IMR-90 (cell line): ENCODE measurements at places on chromosomes 1 and 21. TPM values are rescaled to one million over a fixed set of nuclear protein-coding genes. Genes with fewer than 3 reads are reported as not detected.

- peak; percentile 91 for DNase-seq
Observed at GRCh38 chr1:14968251-14968851, 185.2 kb upstream of the TMEM51 start.

GRCh38 chr1:208446271-208446691, 202.1 kb upstream of the PLXNA2 start:
- no peak for DNase-seq

DNA sequence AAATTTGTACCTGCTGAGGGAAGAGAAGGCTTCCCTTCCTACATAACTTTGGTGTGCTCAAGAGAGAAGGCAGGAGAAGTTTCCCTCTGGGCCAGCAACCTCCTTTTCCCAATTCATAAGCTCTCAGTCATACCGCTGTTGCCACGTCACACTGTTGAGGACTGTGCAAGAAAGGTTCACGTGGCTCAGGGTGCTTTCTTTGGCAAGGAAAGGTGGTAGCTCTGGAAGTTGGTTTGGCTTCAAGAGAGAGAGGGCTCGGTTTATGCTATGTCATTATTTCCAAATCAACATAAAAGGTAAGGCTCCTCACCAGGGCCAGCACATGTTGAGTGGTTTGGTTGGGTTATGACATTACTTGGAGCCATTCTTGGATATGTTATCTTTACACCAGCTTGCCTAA, 77.3 kb downstream of the TNFSF18 start:
- no peak for DNase-seq

- DNase-seq, result no peak
Observed at GRCh38 chr1:115650961-115651360, 9.2 kb downstream of the VANGL1 start.

- DNase-seq, result no peak
Observed at GRCh38 chr1:3884966-3885365, 15.1 kb downstream of the C1orf174 start.

- DNase-seq, result no peak
Observed at GRCh38 chr1:57872913-57873312, 449.1 kb upstream of the DAB1 start.

GRCh38 chr1:193179094-193179493, 7.3 kb downstream of the B3GALT2 start:
- DNase-seq, result no peak

DNA sequence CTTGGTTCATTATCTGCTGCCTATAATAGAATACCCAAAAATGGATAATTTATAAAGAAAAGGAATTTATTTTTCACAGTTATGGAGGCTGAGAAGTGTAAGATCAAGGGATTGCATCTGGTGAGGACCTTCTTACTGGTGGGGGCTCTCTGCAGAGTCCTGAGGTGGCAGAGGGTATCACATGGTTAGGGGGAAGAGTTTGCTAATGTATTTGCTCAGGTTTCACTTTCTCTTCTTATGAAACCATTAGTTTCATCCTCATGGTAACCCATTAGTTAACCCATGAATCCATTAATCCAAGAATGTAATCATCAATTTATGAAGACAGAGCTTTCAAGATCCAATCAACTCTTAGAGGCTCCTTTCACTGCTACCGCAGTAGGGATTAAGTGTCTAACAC, 120.6 kb downstream of the DNM3 start:
- no peak for DNase-seq

DNA sequence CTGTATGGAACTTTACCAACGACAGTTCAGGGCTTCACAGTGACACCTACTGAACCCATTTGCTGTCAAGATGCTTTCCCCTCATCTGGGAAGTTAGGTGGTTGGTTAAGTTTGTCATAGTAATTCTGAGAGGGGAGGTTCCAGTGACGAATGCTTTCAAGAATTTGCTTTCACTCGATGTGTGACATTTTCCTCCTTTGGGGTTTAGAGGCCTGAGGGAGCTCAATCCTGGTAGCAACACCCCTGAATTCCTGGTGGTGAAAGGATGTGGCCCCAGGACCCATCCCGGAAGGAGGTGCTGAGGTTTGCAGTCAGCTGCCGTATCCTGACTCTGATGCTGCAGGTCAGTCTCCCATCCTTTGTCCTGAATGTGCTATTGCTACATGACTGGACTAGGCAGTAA, 2.8 kb downstream of the PIGV start:
- no peak for DNase-seq

LAPTM5 gene
- total RNA-seq, result under 0.01 TPM in 1 of 2 replicates, not detected in the other

DNA sequence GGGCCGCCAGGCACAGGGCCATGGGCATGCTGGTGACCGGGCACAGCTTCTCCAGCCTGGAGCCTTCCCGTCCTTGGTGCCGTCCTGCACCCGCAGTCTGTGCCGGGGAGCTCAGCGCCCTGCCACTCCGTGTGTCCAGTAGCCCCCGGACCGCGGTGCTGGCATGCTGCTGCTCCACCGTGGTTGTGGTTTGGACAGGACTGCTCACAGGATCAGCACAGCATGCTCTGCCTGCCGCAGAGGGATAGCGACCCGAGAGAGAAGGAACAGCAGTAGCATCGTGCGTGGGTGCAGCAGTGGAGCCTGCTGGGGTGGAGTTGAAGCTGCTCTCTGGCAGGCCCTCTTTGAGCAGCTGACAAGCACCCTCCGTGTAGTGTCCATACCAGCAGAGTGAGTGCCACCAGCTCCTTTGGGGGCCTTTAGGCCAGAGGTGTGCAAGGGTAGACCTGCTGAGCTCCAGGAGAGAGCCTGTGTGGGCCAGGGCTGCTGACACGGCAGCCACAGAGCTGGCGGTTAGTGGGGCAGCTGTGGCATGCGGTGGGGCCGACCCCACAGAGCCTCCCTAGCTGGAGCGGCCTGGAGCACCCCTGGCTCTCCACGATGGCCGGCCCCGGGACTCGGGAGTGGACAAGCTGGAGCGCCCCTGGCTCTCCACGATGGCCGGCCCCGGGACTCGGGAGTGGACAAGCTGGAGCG, 6.4 kb upstream of the PCBP3 start:
- DNase-seq, result no peak

SLC5A9 gene
- not detected in 2 replicates for total RNA-seq

GRCh38 chr1:162070094-162070748, 730 bp downstream of the NOS1AP start:
- no peak for DNase-seq

DNA sequence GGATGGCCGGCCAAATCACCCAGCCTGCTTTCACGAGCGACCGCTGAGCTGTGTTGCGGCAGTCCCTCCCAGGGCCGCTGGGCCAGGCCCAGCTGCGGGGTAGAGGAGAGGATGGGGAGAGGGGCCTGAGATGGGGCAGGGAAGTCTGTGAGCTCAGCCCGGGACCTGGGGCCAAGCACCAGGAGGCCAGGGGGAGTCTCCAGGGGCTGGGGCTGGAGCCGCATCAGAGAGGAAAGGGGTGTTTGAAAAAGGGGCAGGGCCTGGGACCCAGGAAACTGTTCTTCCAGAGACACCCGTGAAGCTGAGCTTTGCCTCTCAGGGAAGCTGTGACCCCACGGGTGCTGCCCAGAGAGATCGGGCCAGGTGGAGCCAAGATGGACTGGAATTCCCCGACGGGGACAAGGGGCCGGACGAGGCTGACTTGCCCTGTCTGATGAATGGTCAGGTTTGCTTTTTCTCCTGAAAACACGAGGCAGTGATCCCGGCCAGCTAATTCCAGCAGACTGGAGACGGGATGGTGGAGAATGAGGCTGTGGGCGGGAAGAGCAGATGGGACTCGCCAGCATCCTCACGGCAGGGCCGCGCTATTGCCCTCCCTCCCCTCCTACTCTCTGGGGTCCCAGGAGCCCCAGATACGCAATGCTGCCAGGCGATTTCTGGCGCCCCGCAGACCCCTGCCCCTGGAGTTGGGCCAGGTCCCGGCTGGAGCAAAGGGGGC, 40.3 kb upstream of the COL18A1 start:
- peak; percentile 89 for DNase-seq

DNA sequence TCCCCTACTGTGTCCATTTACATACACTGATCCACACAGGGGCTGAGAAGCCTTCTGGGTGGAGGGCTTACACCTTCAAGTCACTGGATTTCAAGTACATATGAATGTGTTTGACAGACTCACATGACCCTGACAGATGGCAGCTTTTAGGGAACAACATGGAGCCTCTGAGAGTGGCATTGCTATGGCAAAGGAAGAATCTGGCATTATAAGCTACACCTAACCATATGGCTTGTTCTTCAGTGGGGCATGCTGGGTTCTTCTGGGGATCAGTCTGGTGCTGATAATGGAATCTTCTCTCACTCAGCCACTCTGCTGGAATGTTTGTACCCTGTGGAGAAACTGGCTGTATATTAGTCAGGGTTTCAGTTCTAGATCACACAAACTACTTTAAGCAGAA, 68.5 kb upstream of the PDE4B start:
- no peak for DNase-seq

DNA sequence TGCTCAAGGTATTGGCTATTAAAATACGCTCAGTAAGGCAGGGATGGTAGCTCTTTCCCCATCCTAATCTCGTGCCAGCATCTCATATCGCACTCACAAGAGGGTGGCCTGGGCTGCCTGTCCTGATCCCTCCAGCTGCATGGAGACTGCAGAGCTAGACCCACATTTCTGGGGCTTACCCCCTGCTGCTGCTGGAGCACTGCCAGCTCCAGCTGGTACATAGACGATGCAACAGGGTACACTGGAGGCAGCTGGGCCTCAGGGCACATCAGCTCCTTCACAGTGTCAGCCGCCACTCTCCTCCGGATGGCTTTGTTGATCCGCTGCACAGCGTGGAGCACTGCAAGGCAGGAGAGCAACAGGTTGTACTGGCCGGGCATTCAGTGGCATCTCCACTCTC, 16.0 kb downstream of the IQGAP3 start:
- DNase-seq, result no peak

GRCh38 chr1:197180252-197180878, 33.9 kb upstream of the ASPM start:
- DNase-seq, result peak; percentile 92

DNA sequence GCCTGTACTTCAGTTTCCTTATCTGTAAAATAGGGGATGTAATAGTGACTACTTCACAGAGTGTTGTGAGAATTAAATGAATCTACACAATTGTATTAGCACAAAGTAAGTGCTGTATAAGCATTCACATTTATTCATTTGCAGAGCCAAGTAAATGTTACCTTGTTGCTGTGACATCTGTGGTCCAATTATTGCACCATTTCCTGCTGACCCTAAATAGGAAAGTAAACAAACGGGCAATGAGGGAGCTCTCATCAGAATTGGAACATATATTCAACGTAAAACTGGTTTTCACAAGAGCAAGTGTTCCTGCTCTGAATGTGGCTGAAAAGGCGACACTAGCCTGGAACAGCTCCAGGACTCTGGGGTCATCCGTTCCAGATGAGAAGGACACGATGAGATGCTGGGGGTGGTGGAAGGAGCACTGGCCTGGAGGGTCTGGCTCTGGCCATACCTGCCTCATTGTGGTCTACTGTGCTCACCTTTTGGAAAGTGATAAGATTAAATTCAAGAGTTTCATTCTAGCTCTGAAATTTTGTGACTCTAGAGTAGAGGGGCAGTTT, 34.5 kb downstream of the PROX1 start:
- no peak for DNase-seq

DNA sequence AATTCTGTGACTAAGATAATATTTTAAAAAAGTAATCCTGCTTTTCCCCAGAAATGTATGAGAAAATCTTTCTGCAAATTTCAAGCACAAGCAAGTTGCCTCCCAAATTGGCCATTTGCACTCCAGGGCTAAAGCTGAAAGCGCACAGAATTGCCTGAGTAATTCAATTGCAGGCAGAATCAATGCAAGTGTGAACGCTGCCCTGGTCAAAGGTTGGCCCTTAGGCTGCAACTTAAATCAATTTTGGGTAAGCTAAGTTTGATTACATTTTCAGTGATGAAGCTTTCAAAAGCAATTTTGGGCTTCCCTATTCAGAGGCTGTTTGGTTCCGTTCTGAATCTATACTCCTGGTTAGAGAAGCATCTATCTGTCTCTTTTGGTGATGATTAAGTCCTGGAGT, 501.8 kb upstream of the ZRANB2 start:
- DNase-seq, result no peak
